Activated T-helper 1 cell treated with Interleukin-2 at 50 U/mL for 16 hours (primary cell): ENCODE measurements at places on chromosomes 3 and 15.

- no peak for DNase-seq
These were observed 153.8 kb downstream of the ULK4 start for GRCh38 chr3:41808152-41808551.

GRCh38 chr3:112233083-112233482 is 60.9 kb downstream of the SLC9C1 start:
- DNase-seq, result no peak

- DNase-seq, result no peak
These were observed 544.1 kb upstream of the MDFIC2 start for GRCh38 chr3:70856414-70857162.

GRCh38 chr15:28044121-28044672 is 54.9 kb downstream of the OCA2 start:
- DNase-seq, result no peak

- no peak for DNase-seq
These were observed 1.4 kb downstream of the FBLN2 start for GRCh38 chr3:13550423-13550690.

DNA sequence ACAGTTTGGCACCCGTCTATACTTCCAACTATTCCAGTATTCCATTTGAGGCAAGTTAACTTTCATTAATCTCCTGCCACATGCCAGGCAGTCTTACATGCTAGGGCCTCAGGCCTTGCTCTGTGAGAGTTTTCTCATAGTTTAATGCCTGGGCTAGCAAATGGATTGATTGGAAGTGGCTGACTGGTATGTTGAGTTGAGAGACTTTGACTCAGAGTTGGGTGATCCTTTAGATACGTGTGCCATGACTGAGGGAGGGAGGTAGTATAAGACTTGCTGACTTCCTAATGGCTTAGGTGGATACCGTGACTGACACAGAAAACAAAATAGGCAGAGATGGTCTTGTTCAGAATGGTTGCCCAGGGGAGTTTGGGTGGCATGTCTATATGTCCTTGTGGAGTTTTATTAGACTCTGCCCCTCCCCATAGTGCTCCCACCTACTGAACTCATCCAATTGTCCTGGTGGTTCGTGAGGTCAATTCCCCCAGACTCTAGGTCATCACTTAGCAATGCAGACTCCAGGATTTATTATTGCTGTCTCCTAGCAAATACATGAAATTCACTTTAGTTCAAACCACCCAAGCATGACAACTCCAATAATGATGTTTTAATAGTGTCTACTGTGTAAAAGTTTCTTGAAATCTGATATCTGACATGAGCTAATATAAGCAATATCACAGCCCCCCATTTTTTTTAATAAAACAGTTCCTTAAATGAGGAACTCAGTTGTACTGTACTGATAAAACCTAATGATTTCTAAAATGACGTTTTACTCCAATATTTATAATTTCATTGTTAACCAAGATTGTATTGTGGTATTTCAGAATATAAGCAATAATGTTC is 413.9 kb upstream of the MDFIC2 start:
- no peak for DNase-seq

GRCh38 chr3:46477145-46477544 is 12.4 kb upstream of the LTF start:
- no peak for DNase-seq

DNA sequence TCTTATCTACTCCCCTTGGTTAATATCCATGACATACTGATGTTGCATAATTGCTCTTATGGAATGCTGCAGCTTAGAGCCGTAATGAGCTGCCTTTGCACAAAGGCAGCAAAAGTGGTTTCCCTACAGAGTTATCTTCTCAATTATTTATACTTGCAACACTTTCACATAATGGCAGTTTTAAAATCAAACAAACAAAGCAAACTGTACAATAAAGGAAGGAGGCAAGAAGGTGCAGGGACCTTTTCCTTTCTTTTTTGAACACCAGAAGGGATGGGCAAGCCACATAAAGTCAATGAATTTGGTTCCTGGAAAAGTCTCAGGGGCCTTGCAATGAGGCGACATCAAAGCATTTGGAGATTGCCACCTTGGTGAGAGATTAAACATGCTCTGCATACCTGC is 188.0 kb downstream of the MEIS2 start:
- no peak for DNase-seq

DNA sequence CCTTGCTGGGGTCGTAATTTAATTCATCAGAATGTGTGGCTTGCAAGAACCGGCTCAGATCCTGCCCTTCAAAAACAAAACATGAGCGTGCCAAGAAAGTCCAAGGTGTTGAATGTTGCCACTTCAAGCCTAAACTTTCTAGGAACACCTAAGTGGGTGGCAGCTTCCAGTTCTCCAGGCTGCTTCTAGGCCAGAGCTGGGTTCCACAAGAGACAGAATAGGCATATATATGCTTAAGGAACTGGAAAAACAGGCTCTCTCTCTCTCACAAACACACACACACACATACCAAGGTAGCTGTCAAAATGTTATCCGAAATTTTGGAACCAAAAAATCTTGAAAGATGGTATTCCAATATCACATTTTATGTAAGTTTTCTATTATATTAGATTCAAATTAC is 890 bp upstream of the ADIPOQ start:
- no peak for DNase-seq

- no peak for DNase-seq
These were observed 8.1 kb downstream of the CAV3 start for GRCh38 chr3:8741581-8742261.

DNA sequence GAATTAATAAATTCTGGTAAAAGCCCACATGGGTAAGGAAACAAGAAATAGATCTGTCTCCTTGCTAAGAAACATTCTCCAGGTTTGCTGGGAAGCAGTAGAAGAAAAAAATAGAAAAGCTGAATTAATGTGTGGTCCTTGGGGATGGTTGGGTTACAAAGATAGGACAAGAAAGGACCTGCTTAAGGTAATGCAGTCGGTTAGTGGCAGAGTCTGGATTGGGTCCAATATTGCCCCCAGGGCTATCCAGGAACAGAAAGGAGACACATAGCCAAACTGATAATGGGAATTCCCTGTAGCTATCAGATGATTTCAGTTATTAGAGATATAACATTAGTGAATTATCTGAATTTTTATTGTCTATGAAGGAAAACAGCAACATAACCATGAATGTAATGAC is 584.3 kb downstream of the ROBO1 start:
- DNase-seq, result no peak

- DNase-seq, result no peak
These were observed 207.1 kb downstream of the TBC1D2B start for GRCh38 chr15:77870195-77871065.

GRCh38 chr3:15300323-15301078 is 31.9 kb downstream of the SH3BP5 start:
- DNase-seq, result no peak

- no peak for DNase-seq
These were observed 283.5 kb downstream of the CHL1 start for GRCh38 chr3:480070-480469.

GRCh38 chr3:11059090-11059798 is 66.7 kb downstream of the SLC6A1 start:
- DNase-seq, result no peak

DNA sequence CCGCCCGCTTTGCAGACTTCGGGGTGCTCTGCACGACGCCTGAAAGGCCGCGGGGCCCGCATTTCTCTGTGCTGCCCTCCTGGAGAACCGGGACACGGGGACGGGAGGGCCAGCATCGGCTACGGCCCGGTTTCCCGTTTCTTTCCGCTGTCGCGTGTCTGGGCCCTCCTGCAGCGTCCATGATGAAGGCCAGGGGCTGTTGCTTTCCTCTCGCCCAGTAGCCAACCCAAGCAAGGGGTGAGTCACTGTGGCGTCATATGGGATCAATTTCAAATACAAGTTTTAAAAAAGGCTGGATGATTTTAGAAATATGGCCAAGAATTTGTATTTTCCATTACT is 435 bp downstream of the SLC35G2 start:
- DNase-seq, result no peak
